Hindlimb muscle (tissue), 1 donor: ENCODE measurements at places on chromosomes 1 and 21. TPM values are rescaled to one million over a fixed set of nuclear protein-coding genes. Genes with fewer than 3 reads are reported as not detected.

- DNase-seq, result no peak
These were observed 6.7 kb downstream of the CDC7 start for GRCh38 chr1:91507328-91507727.

DNA sequence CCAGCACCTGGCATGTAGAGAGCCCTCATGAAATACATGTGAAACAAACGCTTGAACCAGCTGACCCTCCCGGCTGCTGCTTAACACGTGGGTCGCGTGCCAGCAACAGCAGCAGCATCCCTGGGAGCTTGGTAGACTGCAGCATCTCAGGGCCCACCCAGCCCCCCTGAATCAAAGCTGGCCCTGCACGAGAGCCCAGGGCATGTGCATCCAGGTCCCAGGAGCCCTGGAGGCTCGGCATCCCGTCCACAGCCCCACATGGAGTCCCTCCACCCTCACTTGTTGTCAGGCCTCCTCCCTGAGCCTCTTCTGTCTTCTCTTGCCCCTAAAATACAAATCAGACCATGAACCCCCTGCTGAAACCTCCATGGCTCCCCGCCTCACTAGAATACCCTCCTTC lies 123.1 kb downstream of the MATN1 start:
- DNase-seq, result no peak

Gene RIIAD1
- not detected for polyA plus RNA-seq

- no peak for DNase-seq
These were observed 21.1 kb downstream of the ARHGEF19 start for GRCh38 chr1:16191309-16191708.
